ENCODE measurements at places on chromosomes 1 and 21.

GRCh38 chr1:246450611-246451251, 56.3 kb downstream of the SMYD3 start:
- DNase-seq, result no peak

DNA sequence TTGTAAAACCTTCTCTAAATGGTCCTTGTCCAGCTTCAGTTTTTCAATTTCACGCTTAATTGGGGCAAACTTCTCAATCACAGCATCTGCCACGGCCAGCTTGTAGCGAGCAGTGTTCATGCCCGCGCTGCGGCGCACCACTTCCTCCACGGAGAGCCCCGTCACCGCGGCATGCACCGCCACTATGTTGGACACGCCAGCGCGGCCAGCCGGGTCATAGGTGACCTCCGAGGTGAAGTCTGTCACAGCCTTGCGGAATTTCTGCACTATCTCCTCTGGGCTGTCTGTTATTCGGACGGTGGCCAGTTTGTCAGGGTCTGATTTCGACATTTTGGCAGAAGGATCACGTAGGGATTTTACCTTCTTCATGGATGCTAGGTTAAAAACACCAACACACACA, 44.8 kb upstream of the TBX15 start:
- no peak for DNase-seq

DNA sequence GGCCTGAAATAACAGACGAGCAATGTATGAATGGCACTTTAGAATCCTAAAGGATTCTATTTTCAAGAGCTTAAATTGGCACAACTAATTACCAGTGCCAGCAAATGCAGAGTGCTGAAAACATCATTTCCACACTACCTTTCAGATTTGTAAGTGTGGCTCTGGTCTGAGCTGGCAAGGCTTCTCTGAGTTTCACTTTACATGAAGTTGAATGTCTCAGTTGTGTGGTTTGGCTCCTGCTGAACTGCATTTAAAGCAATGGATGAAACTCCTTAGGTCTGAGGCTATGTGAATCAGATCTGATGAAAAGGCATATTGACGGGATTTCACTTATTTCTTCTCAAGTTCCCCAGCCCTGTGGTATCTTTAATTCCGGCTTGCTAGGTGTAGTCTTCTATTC, 114.8 kb upstream of the PTGFR start:
- DNase-seq, result no peak

DNA sequence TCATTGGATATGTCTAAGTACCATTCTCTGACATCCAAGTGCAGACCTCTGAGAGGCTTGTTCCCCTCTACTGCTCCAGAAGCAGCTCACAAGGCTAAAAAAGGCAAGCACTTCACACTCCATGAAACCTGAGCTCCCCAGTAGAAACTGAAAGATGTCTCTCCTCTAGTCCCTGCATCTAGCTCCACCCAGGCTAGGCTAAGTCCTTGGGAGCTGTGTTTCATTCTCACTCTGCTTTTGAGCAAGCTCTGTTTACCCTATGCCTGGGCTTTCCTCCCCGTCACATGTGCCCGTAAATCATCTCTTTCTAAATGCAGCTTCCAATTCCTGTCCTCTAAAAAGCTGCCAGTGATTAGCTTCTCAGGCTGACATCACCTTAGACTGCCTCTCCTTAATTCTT, 39.0 kb downstream of the LRRC71 start:
- no peak for DNase-seq

GRCh38 chr1:172811694-172812093, 152.8 kb downstream of the FASLG start:
- DNase-seq, result no peak

DNA sequence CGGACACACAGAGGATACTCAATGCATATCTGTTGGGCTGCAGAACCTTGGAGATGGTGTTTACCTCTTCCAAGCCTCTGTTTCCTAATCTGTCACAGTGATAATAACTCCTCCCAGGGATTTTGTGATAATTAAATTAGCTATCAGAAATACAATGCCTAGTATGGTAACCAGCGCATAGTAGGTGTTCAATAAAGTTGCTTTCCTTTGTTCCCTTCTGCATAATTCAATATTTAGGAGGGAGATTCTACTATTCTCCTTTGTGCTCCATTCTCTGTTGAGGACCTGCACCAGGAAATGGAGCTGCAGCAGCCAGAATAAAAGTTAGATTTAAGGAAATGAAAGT, 3.4 kb upstream of the CSF3R start:
- DNase-seq, result no peak

DNA sequence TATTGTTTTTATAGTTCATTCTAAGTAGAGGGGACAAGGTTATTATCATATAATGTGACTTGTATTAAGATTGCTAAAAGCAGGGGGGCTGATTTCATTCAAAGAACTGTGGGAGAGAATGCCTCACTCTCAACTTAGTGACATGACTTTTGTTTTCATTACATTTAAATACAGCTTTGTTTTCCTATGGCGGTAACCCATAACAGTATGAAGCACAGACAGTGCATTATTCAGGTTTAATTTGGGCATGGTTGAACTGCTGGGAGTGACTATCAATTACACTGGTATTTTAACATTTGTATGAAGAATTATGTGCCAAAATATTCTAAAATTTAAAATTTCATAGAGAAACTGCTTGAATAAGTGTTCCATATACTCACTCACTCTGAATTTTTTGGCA, 637.3 kb downstream of the USP25 start:
- DNase-seq, result no peak

- no peak for DNase-seq
Observed at GRCh38 chr1:198687429-198687828, 48.6 kb downstream of the PTPRC start.

DNA sequence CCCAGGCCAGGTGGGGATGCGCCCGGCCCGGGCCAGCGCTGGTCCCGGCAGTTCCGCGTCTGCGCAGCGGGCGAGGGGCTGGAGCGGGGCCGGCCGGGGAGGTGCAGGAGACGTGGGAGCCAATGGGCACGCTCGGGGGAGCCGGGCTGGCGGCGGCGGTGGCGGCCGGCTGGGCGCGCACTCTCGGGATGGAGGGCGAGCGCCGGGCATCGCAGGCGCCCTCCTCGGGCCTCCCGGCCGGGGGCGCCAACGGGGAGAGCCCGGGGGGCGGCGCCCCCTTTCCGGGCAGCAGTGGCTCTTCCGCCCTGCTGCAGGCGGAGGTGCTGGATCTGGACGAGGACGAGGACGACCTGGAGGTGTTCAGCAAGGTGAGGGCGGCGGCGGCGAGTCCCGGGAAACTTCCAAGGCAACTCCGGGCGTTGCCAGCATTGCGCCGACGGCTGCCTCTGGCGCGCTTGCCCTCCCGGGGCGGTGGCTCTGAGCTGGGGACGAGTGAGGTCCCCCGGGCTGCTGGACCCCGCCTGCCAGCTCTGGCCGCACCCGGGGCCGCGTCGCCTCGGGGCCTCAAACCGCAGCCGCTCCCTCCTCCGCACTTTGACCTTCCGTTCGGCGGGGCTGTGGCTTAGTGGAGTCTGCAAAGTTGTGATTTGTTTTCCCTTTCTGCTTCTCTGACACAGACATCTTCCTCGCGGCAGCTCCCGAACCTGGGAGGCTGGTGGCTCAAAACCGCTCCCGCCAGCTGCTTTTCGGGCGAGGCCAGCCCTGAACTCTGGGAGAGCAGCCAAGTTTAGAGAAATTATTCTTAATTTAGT, at the start of gene SNX7:
SNX7 (plus strand) TSS at position 178 of the 812 bp plus-strand sequence; CDS start at position 189, 11 bp downstream.
- DNase-seq, result peak; percentile 90

- no peak for DNase-seq
Observed at GRCh38 chr1:117871013-117871412, 58.4 kb downstream of the GDAP2 start.

DNA sequence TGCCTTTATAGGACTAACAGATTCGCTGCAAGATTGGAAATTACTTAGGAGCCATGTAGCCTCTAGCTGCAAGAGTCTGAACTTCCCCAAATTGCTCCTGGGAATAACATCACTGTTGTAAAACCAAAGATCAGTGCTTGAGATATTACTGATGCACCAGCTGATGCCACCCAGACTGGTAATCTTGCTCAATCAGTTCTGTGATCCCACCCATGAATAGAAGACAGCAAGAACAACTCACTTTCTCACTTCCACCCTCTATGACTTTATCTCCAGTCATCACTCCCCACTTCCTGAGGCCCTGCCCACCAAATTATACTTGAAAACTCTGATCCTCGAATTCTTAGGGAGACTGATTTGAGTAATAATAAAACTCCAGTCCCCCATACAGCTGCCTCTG, 1011.1 kb downstream of the PLA2G4A start:
- DNase-seq, result no peak

DNA sequence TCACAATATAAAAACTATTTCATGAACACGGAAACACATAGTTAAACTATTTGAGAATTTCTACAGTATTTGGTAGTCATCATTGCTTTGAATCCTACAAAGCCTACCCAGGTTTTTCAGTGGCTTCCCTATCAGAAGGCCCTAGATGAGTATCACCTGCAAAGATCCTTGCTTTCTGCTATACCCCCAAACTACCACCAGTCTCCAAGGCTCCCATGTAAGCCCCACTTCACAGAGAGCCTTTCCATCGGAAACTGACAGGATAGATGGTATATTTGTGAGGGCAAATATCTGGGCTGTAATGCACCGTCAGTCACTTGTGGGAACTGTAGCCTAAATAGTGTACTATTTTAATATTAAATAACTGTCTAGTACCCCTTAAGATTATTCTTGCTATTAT, 674.3 kb downstream of the BRINP3 start:
- no peak for DNase-seq

All from nephron progenitor cell (in vitro differentiated cells).